ENCODE measurements at places on chromosomes 7 and 10.
A peak's percentile ranks its signal among the peaks of the same experiment; 100 is the strongest.

GRCh38 chr7:37977243-37977642, 56.8 kb downstream of the EPDR1 start:
- DNase-seq: no peak

GRCh38 chr10:127990846-127991542, 84.1 kb downstream of the PTPRE start:
- peak; percentile 88 for DNase-seq

- DNase-seq: no peak
These were observed 870.5 kb downstream of the LRMDA start for GRCh38 chr10:76301950-76302349.

DNA sequence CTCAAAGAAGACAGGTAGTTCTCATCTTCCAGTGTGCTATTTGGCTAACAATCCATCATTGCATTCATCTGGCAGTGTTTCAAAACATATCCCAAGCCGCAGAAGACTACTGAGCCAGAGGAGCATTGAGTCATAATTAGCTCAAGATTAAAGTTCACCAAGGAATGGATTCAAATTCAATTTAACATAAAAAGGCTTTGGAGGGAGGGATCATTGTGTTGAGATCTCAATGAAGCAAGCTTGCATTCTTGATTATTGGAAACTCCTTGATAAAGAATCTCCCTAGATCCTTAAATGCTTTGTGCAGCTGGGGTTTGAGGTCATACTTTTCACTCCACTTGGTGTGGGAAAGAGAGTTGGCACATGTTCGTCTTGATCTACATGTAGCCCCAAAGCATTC, 142.8 kb upstream of the SEMA3A start:
- DNase-seq: peak; percentile 22

- peak; percentile 82 for DNase-seq
These were observed 33.5 kb upstream of the ADAM12 start for GRCh38 chr10:126421756-126422256.

GRCh38 chr7:134448356-134449229, 10.3 kb downstream of the AKR1B1 start:
- DNase-seq: peak; percentile 88

DNA sequence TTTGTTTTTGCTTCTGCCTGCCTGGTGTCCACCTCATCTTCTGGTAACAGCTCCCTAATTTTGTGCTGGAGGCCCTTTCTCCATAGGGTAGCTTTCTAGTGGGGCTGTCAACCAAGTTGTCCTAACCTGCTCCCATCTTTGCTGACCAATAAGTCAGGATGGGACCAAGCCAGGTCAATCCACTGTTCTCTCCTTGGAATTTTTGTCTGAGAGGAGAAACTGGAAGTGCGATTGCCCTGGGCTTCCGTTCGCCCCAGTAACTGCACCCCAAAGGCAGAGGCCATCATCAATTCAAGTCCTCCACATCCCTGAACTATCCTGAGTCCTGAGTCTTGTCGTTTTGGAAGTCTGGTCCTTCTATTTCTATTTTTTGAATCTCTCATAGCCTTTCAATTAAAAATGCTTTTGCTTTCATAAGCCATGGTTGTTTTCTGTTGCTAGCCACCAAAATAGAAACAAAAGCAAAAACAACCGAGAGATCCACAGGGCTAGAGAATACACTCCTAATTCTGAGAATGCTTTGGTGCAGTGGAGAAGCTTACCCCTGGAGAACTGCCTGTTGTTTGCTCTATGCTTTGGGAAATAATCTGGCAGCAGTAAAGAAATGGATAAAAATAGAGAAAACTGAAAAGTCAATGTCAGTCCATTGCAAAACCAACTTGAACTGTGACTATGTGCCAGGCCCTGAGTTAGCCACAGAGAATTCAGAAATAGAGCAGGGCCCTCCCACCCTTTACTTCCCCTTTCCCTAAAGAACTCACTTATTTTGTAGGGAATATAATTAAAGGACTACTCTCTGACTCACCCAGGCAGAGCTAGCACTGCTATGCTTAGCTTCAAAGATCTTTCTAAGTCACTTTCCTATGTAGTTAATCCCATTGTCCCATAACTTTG, 368.1 kb downstream of the CXCL12 start:
- DNase-seq: no peak

GRCh38 chr10:61778137-61778536, 115.4 kb downstream of the CABCOCO1 start:
- no peak for DNase-seq

- no peak for DNase-seq
These were observed 36.0 kb upstream of the PIK3AP1 start for GRCh38 chr10:96756111-96756903.

- DNase-seq: no peak
These were observed 15.5 kb downstream of the HIF1AN start for GRCh38 chr10:100551196-100551595.

GRCh38 chr7:8160779-8161345, 101.1 kb downstream of the ICA1 start:
- peak; percentile 1 for DNase-seq

DNA sequence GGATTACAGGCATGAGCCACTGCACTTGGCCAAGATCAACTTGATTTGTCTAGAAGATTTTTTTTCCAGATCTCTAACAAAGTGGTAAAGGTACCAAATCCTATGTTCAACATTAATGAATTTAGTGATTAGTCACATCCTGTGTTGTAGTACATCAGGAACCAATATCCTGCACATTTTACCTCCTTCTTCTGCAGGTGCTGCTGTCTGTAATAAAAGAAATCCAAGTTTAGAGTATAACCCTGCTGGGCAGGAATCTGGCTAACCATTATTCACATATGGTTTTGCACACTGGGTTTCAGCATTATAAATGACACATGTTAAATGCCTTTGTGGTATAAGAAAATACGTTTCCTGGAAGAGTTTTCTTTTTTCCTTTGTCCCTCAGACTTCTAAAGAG, 10.8 kb downstream of the PARD3 start:
- DNase-seq: peak; percentile 13

GRCh38 chr10:63720072-63720537, 198.9 kb downstream of the REEP3 start:
- peak; percentile 47 for DNase-seq

DNA sequence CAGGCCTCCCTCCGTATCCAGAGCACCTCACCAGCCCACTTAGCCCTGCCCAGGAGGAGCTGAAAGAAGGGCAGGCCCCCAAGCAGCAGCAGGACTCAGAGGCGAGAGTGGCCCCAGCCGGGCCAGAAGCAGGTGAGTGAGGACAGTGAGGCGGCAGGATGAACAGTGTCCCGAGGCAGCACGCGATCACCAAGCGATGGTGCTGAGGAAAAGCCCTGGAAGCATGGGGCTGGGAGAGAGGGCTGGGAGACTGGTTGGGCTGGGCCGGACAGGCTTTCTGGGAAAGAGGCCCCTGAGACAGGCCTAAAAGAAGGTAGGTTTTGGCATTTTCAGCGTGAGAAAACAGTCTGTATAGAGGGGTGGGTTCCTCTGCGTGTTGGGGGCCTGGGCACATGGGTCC, 16.4 kb downstream of the ZNF783 start:
- DNase-seq: no peak

DNA sequence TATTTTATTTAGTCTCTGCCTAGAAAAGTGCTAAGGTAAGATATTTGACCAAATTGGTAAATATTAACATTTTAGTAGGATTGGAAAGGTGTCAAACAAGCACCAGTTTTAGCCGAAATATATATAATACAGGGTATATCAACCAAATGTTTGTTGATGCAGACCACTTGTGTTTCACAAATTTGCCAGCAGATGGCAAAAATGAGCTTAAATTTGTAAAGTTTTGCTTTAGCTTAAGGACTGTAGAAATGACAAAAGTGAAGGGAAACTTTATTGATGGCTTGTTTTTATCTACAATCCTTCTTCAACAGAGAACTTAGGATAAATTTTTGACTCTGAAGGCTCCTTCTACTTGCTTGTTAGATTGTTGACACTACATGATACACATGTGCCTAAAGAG, 4.8 kb upstream of the POLR1F start:
- peak; percentile 47 for DNase-seq

GRCh38 chr7:55056577-55057480, 38.0 kb downstream of the EGFR start:
- DNase-seq: peak; percentile 70

DNA sequence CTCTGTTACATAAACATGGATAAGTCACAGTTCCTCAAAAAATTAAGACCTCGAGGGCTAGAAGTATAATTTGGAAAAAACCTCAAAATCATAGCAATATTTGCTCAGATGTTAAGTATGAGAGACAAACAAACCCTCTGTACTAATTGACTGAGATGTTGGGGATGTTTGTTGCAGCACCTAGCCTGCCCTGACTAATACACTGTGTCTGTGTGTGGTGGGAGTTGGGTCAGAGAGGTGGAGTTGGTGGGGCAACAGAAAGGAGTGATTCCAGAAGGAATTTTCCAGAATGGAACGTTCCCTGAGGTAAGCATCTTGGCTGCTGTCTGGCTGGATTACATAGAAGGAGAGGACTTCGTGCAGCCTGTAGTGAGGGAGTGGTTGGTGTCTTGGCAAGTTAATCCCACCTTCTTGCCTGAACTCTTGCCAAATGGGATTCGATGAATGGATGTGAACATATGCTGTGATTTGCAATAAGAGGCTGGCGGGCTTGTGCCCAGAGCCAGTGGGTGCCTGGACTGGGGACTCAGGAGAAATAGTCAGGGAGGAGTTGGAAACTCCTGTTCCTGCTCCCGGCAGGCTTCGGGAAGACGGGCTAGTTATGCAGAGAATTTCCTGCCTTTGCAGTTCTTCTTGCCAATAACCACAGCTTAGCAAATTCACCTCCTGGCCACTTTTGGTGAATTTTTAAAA, 9.3 kb upstream of the FAM180A start:
- DNase-seq: peak; percentile 59

DNA sequence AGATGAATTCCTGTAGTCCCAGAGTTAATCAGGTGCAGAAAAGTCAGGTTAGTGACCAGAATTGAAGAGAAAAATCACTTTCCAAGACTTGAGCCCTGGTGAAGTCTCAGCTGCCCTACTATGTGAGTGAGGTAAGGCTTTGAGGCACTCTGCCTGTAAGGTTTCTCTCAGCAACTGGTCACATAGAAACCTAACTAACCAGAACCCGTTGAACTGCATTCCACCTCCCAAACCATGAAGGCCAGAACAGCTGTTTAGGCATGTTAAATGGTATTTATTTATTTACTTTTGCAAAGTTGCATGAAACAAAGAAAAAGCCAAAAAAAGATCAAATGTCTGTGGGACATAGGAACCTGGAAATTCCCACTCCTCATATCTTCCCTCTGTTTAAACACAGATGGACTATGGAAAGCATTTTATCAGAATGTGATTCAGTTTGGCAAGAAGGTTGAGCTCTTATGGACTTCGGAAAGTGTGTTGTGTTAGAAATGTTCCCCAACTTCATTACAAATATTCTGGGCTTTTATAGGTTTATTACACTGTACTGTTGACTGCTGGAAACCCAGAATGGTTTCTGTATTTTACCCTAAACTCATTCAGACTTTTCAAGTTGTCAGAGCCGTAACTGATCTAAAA, 12.8 kb upstream of the GPR85 start:
- DNase-seq: no peak

- DNase-seq: no peak
These were observed 1129.4 kb upstream of the LRRTM3 start for GRCh38 chr10:65796472-65796871.

DNA sequence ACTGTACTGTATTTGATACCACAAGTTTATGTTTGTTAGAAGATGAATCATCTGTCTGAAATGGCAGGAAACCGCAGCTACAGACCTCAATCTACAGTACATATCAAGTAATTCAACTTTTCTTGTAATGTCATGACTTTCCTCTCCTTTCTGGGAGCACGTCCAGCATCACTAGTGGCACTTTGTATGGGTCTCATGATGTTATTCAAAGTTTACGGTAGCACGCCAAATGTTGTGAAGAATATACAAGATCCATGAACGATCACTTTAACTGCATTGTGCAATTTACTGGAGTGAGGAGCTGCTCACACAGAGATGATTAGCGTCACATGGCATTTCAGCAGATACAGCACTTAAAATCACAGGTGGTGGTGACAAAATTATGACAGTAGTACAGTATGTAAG, 257.8 kb upstream of the GNAI1 start:
- DNase-seq: peak; percentile 96

GRCh38 chr10:112546474-112546873, 99.5 kb downstream of the VTI1A start:
- no peak for DNase-seq

DNA sequence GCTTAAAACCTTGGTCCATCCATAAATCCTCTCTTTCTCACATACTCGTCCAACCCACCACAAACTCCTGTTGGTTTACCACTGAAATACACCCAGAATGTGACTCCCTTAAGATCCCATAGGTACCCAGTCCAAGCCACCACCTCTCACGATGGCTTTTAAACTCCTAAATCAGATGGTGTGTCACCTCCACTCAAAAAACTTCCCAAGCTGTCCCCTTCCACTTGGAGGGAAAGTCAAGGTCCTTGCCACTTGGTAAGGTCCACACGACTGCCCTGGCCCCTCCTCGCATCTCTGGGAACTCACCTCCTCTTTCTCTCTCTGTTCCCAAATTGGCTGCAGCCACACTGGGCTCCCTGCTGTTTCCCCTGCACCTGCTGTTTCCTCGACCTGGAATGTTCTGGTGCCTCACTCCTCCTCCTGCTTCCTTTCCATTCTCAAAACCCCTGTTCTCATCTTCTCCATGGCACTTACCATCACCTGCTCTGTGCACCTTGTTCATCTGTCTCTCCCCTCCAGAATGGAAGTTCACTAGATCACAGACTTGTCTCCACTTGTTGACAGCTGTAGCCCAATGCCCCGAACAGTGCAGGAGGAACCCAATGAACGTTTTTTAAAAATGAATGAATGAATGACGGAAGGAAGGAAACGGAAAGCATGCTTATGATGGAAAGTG, 23.0 kb downstream of the ZFAND2A start:
- DNase-seq: no peak

- DNase-seq: peak; percentile 78
These were observed 70.0 kb downstream of the CAMK1D start for GRCh38 chr10:12419262-12419847.

GRCh38 chr7:113282875-113283274, 164.5 kb upstream of the SMIM30 start:
- no peak for DNase-seq

DNA sequence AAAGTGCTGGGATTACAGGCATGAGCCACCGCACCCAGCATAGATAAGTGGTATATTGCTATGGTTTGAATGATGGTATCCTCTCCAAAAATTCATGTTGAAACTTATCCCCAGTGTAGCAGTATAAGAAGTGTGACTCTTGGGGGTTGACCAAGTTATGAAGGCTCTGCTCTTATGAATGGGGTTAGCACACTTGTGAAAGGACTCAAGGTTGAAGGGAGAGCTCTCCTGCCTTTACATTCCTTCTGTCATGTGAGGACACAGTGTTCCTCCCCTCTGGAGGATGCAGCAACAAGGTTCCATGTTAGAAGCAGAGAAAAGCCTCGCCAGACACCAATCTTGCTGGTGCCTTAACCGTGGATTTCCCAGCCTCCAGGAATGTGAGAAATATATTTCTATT, 58.0 kb downstream of the ADK start:
- DNase-seq: no peak

- DNase-seq: no peak
These were observed 54.8 kb downstream of the ALOX5 start for GRCh38 chr10:45428611-45429510.

GRCh38 chr10:48751730-48752129, 67.1 kb downstream of the WDFY4 start:
- DNase-seq: no peak

- DNase-seq: peak; percentile 89
These were observed 269.1 kb downstream of the ZMYND11 start for GRCh38 chr10:404346-404745.

- peak; percentile 85 for DNase-seq
These were observed 21.8 kb downstream of the NET1 start for GRCh38 chr10:5434017-5434753.

Measured in EL (cell line).